ENCODE measurements at places on chromosomes 11 and 22.
A peak's percentile ranks its signal among the peaks of the same experiment; 100 is the strongest.

DNA sequence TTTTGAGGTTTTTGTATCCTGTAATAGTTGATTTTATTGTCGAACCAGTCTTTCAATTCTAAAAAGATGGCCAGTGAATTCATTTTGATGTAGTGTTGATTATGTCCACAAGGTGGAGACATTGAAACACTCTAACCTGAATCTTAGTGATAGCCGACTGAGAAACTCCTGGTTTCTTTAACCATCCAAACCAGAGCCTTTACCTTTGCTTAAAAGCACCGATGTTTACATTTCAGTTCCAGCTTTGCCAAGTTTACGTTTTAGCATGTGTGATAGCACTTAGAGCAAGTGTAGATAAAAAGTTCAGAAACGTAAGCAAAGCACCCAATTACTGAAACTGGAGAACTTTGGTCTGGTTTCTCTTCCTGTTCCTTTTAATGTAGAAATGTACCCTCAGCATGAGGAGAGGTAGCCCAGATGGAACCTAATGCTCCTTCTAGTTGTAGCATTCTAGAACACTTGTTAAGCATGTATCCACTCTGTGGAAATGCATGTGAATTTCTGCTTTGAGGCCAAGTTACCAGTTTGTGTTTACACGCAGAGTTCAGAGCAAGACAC is 208.6 kb downstream of the DBX1 start:
- no peak for DNase-seq

- DNase-seq = no peak
These were observed 310.6 kb downstream of the TBC1D22A start for GRCh38 chr22:47073075-47073474.

DNA sequence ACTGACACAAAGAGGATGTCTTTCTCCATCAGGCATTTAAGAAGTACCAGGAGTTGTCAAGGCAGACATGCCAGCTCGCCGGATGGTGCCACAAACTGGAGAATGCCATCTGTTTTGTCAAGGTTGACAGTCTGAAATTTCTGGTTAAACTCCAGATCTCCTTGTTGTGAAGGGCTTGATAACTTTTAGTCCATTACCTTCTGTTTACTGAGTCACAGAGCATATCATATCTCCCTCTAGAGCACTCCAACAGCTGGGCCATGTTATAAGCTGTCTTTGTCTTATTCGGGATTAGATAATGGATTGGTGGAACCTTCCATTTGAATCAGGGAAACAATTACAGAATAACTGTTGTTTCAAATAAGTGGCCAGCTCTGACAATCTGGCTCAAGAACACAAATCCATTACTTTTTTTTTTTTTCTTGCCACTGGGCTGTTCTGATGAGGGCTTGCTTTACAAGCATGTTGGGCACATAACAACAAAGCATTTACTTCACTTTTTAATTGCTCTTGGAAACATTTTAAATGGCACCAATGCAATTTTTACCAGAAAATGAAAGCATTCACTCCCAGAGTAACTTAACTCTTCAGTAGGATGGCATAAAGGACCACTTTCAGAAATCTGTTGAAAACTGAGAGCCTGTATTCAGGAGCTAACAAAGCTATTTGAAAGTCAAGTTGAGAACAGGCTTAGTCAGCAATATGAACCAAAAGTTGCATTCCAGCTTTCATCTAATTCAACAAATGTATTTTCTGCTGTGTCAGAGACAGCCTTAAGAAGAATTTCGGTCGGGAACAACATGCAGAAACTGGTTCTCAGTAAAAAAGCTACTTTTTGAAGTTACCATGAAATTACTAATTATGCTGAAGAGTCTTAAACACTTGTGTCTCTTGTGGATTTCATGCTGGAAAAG is 227.6 kb upstream of the PITPNB start:
- no peak for DNase-seq

DNA sequence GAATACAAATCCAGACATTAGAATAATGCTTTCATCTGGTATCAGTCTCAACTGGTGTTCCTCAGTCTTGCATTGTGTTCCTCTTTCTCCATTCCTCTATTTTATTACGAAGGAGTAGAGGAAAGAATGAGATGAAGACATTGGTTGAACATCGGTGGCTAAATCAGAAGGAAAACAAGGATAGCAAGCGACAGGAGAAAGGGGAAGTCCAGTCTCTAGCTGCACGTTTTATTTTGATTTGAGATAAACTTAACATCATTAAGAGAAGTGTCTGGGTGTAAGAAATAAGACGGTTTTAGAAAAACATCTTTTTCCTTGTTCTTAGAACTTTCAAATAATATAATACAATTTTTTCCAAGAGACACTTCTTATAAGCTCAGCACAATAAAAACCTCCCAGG is 6.2 kb downstream of the SOX6 start:
- DNase-seq = no peak

GRCh38 chr11:120244476-120245365 is 4.8 kb downstream of the POU2F3 start:
- DNase-seq = no peak

DNA sequence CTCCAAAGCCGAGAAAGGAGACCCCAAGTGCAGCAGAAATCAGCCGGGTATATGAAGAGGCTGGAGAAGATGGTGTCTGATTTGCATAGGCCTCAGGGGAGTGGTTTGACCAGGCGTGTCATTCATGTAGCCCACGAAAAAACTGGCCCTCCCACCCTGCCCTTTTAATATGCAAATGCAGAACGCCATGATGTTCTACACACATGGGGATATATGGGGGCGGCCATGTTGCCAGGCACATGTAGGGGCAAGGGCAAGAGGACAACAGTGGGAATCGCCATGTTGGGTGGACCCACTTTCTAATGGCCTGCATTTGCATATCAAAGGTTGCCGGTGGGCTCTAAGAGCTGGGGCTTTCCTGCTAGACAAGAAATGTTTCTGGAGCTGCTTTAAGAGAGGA is 86.4 kb downstream of the ISX start:
- no peak for DNase-seq

GRCh38 chr11:8023831-8024555 is 36.9 kb downstream of the EIF3F start:
- DNase-seq = no peak

DNA sequence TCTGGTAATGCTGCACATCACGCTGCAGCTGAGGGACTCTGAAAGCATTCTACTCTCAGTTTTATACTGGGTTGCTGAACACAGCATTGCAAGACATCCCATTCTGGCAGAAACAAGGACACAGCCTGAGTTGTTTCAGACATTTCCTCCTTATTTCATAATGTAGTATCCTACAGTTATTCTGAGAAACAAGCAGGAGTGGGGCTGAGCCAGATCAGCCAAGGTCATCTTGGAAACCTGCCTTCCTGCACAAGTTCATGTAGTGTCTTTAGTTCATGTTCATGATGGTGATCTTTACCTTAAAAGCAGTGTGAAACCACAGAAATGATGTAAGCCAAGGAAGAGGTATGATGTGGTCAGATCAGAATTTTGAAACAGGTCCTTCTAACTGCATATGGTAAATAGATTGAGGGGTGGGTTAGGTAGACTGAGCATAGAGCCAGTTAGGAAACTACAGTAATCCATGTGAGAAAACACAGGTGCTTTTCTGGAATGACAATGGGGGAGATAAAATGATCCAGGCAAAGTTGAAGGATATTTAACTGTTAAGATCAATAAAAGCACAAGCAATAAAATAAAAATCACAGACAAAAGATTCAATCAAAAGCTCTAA is 1686.8 kb downstream of the LRRC4C start:
- no peak for DNase-seq

GRCh38 chr11:33642461-33643166 is 58.0 kb downstream of the C11orf91 start:
- no peak for DNase-seq

- no peak for DNase-seq
These were observed 126.8 kb upstream of the APOA1 start for GRCh38 chr11:116964269-116964668.

DNA sequence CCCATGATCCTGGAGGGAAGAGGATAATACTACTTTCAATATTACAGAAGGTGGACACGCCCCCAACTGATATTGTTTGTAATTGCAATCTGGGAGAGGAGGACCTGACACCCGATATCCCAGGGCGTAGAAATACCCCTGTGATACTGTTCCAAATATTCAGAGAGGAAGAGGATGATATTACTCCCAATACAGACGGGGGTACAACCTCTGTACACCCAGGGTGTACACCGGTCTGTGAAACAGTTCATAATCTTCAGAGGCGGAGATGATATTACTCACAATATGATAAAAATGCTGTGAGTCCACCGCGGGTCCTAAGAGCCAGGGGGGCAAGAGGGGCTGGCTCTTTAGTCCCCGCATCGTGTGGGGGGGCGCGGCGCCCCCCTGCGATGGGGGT is 57.2 kb upstream of the ALDH3B2 start:
- DNase-seq = no peak

DNA sequence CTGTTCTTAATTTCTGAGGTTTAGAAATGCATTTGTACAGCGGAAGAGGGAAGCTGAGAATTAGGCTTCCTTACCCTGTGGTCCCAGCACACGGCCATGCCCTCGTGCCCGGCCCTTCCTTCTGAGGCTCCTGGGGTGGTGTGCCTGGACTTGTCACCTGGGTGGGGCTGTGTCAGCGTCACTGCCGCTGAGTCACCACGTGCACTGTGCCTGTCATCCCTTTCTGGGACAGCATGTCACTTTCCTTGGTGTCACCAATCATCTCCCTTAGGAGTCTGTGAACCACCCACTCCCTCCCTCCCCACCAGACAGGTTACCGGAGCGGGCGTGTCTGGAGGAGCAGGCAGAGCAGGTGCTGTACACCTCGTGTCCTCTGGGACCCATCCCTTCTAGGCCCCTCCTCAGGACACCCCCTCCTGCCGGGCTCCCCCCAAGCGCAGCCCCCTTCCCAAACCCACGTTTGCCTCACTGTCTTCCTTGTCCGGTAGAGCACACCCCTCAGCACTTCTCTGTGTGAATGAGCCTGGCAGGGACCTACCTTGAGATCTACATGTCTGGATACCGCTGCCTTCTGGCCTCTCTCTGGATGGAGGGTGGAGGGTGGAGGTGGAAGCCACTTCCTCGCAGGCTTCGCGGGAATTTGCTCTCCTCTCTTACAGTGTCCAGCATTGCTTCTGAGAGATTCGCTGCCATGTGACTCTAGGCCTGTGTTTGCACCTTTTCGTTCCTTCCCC is 367.6 kb downstream of the TBC1D22A start:
- peak; percentile 7 for DNase-seq

GRCh38 chr22:47269516-47270088 is 507.2 kb downstream of the TBC1D22A start:
- DNase-seq = no peak

DNA sequence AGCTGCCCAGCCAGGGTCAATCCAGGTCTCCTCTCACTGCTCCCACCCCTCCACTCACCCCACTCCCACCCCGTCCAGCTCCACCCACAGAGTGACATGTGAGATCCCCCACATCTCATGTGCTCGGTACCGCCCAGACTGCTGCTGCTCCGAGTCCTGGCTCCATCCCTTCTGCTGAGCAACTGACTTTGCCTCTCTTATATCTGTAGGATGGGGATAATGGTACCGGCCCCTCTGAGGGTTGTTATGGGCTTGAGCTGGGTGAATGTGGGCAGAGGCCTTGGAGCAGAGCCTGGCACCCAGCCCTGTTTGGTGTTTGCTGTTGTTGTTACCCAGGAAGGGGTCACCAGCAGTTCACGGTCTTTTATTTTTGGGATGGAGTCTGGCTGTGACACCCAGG is 77.0 kb downstream of the ST3GAL4 start:
- DNase-seq = peak; percentile 38

DNA sequence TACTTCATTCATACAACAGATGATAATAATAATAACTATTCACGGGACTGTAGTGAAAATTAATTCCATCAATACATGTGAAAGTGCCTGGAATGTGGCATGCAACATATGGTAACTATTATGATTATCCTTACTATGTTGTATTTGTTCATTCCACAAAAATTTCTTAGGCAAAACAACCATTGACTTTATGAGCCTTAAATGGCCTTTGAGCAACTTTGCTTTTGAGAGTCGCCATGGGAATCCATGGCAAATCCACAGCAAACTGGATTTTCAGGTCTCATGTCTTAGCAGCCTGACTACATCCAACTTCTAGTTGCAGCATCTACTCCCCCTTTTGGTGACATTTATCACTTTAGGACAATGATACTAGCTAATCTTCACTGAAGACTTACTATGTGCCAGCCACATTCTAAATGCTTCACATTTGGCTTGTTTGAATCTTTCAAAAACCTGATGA is 56.8 kb downstream of the SLC1A2 start:
- no peak for DNase-seq

DNA sequence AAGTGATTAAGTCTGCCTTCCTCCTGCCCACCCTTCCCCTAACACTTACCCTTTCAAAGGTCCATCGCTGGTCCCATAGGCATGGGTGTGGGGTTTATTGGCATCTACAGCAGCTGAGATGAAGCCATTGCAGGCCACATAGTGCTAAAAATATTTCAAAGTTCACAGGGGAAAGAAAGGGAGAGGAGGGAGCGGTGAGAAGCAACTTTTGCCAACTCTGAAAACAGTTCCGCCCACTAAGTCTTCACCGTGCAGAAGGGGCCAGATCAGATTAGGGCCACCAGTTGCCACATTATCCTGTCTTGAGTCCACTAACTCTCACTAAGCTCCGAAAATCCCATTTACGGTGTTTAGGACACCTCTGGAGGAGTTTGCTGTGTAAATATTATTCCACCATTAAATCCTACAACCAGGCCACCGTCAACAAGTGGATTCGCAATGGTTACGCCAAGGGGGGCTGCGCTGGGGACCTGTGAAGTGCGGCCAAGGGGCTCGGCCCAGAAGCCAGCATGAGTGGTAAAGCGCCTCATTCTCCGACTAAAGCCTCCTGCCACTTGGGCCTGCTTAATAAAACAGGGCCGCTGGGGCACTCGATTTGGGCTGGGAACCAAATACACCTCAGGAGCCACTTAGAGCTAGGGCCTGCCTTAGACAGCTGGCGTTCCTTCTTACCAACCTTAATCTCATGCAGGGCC is 534.9 kb downstream of the MIAT start:
- DNase-seq = no peak

- DNase-seq = no peak
These were observed 523.6 kb upstream of the ARHGAP42 start for GRCh38 chr11:100163471-100163870.

DNA sequence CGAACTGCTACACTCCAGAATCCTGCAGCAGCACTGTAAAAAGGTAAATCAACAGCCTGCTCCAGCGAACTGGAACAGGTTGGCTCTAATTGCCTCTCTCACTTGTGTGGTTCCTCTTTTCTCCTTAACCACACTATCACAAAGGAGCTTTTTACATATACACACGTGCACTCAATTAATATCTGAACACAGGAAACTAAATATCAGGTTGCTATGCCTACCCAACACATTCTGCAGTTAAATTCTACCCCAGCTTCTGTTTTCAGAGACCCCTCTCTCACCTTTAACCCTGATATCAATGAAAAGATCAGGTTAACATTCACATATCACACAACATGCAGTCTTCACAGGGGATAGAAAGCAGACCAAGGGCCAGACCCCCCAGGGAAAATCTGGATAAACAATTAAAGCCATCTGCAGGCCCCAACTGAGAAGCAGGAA is 11.0 kb downstream of the RBFOX2 start:
- DNase-seq = no peak

GRCh38 chr11:9057007-9057406 is 34.4 kb downstream of the SCUBE2 start:
- no peak for DNase-seq

All from left ventricle myocardium inferior (tissue), 1 donor.